ENCODE measurements at places on chromosomes 5 and 9.

- DNase-seq, result peak; percentile 40
These were observed 107.4 kb downstream of the JAKMIP2 start for GRCh38 chr5:147675168-147675567.

DNA sequence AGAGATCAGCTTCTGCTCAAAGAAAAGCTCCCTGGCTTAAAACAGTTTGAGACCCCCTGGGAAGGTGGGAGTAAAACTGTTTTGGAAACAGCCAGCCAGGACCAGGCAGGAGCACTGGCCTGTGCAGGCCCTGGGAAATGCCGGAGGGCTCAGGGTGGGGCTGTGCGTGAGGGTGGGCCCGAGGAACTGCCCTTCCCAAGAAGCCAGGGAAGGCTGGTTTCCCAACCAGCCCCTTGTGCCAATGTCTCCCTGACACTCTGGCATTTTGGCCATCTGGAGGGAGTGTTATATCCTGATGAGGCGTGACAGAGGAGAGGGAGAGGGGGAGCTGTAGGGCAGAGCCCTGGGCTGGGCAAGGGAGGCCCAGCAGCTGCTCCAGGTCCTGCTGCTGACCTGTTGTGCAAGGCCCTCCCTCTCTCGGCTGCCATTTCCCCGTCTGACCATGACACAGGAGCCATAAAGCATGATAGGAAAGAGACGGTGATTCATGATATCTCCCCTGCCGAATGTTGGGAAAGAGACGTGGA lies 16.1 kb downstream of the OLFML2A start:
- no peak for DNase-seq

- DNase-seq, result peak; percentile 18
These were observed 115.4 kb downstream of the RGS3 start for GRCh38 chr9:113578882-113579282.

DNA sequence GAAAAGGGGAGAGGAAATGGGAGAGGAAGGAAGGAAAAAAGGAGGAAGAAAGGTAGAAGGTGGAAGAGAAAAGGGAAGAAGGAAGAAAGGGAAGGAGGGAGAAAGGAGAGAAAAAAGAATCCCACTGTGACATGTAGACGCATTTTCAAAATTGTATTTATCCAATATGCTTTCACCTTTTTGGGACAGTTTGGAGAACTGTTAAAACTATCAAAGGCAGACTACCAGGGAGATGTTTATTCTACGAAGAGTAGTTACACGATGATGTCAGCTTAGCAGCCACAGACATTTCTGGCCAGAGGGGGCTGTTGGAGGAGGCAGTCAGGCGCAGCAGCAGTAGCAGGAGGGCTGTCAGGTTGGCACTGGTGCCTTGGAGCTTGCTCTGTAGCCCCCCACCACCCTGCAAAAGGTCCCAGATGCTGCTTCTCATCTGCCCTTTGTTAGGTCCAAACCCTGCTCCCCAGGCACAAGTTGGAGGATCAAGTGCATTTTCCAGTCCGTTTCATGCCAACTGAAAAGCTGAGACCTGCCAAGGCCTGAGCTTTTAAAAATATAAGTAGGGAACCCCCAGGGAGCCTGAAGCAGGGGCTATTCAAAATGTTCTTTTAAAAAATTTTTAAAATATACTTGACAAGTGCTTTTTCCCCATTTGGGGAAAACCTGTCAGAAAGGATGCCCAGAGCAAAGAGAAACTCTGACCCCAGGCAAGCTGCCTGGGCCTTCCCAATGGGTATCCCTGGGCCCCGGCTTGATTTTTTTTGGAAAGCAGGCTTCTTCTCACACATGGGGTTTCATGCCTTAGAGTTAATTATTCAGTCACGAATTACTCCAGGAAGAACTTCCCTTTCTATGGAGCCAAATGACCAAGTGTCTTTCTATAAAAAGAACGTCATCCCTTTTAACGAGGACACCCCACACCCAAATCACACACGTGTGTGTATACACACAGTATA lies 203.3 kb downstream of the SLIT3 start:
- DNase-seq, result no peak

GRCh38 chr9:77595426-77596095 lies 52.6 kb downstream of the GNA14 start:
- peak; percentile 98 for DNase-seq

DNA sequence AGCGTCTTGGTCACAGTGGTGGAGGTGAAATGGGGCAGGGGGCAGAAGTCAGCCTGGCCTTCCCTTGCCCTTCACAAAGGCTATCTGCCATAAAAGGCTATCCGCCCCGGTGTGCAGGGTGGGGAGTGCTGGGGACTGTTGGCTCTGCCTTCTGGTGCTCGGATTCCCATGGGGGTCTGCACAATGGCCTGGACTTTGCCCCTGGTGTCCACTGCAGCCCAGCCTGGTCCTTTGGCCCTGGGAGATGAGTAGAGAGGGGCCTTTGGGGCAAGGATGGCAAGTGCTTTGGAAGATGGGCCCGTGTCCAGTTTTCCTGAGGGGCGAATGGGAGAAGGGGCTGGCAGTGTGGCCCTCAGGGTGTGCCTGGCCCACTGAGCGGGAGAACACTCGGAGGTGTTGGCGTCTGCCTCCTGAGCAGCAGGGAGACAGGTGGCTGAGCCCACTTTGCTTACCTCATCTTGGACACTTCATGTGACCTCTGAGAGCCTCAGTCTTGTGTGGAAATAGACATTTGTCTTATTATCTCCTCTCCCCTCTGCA lies 69.9 kb downstream of the HSPA4 start:
- DNase-seq, result no peak

DNA sequence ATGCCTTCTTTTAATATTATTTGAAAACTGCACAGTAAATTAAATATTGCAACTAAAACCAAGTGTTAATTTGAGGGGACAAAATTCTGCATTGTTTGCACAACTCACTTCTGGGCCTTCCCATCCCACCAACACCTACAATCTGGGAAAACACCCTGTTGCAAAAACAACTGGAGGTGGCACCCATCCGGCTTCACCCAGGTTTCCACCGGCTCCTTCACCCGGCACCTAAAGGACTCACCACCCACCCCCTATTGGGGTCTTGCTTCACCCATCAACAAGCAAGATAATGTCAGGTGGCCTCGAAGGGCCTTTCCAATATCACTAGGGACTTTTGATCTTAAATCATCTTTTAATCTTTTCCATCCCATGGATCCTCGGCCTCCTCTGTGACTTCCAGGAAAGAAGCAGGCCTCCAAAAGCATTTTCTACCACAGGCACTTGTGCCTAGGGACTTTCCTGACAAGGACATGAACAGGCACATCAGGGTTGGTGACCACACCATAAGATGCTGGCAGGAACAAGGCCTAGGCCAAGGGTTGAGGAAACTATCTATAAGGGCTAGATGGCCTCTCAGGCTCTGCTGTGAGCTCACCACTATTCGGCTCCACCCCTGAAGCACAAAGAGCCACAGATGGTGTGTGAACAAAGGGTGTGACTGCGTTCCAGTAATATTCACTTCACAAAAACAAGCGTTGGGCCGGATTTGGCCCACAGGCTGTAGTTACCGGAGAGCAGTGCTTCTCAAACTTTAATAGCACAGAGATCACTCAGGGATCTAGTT lies 205.1 kb downstream of the AUH start:
- DNase-seq, result no peak

DNA sequence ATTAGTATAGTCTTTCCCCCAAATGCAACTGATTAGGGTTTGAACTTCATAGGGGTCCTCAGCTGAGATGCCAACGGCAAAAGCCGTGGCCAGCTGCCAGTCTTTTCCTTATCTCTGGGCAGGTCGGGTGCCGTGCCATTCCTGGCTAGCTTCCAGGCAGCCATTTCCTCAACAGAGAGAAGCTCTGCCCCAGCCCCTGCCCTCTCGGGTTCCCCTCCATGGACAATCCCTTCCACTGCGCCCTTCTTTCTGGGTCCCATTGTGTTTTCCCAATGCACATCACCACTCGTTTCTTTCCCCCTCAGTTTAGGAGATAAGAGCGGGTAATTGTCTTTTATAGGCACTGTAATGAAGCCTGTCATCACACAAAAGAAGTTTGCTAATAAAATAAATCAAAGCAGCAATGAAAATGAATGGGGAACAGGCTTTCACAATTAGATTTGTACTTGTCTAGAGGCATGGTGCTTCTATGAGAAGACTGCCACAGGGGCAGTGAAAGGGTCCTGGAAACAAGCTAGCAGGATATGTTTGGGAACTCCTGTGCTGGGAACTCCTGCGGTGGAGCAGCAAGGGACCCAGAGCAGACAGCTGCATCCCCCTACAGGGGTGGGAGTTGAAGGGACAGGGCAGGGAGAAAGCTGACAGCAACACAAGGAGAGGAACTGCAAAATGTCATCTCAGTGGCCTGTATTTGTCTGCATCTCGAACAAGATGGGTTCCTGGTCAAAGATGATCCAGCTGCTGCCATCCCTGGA lies 48.0 kb upstream of the SAP30L start:
- no peak for DNase-seq

Data from SK-MEL-5 (cell line).